Left lung (tissue), 14 donors: ENCODE measurements at places on chromosomes 11 and 22.

GRCh38 chr11:4436411-4436810, 12.7 kb upstream of the OR52K2 start:
- no peak for DNase-seq

DNA sequence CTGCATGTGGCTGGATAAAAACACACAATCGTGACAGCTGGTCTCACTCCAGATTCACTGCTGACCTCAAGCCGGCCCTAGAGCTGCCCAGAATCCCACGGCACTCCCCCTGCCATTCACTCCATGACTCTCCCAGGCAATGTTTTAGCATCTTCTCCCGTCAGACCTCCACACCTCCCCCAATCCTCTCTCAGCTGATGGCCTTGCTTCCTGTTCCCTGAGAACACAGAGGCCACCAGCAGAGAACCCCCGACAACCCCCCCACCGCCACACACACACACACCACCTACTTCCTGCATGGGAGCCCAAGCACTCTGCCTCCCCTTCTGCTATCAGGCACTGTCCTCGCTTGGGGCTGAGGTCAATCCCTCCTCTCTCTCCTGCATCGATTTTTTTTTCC, 9.3 kb downstream of the TNKS1BP1 start:
- no peak for DNase-seq

- DNase-seq: no peak
Observed at GRCh38 chr22:30452861-30453260, 19.0 kb downstream of the SEC14L3 start.

- DNase-seq: no peak
Observed at GRCh38 chr22:38564669-38565068, 5.3 kb downstream of the DMC1 start.

- DNase-seq: no peak
Observed at GRCh38 chr11:9973921-9974320, 310.0 kb downstream of the SWAP70 start.

DNA sequence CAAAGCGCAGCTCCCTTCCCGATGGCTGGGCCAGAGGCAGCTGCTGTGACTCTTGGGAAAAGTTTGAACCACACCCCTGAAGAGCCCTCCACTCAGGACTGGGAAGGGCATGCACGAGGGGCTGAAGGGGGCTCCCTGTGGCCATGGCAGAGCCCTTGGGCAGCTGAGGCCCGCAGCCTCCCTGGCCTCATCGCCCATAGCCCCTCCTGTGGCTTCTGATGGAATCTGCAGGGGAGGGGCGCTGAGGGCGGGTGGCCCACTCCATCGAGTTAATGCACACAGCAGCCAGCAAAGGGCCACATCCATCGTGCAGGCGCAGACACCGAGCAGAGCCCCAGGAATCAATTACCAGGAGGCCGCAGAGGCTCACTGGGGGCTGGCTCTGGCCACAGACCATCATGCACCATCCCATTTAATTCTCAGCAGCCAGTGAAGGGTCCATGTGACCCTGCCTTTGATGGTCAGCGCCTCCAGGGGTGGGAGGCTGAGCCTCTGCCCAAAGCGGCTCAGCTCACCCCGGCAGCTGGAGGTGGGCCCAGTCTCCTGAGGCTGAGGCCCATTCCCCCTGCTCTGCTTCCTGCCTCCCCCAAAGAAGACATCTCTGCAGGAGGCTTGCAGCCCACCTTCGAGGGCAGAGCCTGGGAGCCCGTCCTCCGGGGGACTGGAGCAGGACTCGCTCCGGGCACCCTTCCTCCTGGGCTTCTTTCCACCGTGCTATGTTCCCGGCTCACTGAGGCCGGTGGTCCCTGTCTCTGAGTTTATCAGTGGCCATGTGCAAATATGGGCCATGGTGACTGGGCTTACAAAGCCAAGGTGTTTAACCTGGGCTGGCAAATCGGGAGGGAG, 1410.2 kb downstream of the BRD1 start:
- no peak for DNase-seq

GRCh38 chr11:121578251-121578976, 125.6 kb upstream of the SORL1-AS1 start:
- DNase-seq: no peak

GRCh38 chr11:116736763-116737162, 36.0 kb downstream of the BUD13 start:
- no peak for DNase-seq

- peak; percentile 37 for DNase-seq
Observed at GRCh38 chr22:50323900-50324299, 2.9 kb downstream of the DENND6B start.

GRCh38 chr11:850775-851763, 8.4 kb downstream of the TSPAN4 start:
- no peak for DNase-seq

DNA sequence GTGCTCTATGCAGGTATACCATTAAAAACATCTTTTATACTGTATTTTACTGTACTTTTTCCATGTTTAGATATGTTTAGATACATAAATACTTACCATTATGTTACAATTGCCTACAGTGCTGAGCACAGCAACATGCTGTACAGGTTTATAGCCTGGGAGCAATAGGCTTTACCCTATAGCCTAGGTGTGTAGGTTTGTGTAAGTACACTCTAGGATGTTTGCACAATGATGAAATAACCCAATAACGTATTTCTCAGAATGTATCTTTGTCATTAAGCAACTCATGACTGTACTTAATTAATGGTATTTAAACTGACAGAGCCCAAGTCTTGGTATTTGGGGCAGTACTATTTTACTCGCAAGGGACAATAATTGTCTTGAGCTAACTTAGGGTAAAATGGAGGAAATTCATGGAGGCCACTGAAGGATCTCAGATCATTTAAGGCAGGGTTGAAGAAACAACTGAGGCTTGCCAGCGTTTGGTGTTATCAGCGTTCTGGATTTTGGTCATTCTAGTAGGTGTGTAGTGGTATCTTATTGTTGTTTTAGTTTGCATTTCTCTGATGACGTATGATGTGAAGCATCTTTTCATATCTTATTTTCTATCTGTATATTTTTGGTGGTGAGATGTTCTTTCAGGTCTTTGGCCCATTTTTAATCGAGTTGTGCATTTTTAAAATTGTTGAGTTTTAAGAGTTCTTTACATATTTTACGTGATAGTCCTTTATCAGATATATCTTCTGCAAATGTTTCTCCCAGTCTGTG, 42.4 kb downstream of the ADAMTS15 start:
- no peak for DNase-seq

DNA sequence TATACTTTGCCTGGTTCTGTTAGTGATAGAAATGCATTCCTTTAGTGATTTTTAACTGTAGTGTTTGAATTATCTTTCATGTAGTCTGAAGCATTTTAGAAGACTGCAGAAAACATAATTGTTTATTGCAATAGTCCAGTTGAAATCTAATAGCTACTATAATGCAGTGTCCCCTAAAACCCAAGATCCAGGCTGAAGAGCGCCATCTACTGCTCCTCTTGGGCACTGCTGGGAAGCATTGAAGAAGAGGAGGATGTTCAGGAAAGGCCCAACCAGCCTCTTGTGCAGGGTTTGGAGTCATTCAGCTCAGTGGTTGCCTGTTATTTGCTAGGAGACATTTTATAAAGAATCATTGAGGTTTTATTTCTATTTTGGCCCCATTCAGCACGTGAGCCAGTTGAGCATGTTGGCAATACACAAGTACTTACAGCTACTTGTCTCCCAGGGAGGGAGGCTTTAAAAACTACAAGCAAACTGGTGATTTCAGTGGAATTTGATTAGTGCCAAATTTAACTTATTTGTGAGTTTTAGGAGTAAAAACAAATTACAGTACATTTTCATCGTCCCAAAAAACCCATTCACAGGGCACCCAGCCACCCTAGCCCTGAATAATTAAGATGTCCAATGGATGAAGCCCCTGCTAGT, 74.9 kb upstream of the HORMAD2 start:
- peak; percentile 66 for DNase-seq

DNA sequence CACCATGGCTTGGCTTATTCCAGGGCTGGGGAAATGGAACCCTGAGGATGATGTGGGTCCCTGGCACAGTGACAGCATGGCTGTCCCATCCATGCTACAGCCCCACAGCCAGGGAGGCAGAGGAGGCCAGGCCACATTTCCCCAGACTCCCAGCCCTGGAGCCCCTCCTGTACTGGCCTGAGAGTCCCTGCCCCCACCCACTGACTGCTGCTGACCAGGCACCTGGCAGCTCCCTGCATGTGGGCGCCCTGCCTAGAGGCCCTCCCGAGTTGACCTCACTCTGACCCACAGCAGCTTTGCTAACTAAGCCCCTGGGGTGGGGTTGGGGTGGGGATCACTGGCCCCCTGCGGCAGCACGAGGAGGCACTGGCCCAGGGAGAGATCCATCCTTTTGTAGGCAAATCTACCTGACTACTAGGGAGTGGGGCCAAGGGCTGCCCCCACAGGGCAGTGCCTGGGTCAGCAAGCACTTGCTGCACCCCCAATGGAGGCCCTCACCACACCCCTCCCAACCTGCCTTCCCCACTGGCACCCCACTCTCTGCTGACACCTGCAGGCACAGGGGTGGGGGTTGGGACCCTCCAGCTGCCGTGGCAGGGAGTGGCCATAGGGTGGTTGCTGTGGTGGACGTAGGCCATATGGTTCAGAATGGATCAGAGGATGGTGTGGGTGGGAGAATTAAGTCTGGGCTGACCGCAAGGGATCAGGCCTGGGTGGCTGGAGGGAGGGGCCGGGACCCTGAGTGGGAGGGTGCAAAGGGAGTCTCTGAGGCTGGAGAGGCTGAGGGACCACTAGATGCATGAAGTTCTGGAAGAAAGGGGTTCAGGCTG, 17.4 kb downstream of the ARVCF start:
- no peak for DNase-seq

DNA sequence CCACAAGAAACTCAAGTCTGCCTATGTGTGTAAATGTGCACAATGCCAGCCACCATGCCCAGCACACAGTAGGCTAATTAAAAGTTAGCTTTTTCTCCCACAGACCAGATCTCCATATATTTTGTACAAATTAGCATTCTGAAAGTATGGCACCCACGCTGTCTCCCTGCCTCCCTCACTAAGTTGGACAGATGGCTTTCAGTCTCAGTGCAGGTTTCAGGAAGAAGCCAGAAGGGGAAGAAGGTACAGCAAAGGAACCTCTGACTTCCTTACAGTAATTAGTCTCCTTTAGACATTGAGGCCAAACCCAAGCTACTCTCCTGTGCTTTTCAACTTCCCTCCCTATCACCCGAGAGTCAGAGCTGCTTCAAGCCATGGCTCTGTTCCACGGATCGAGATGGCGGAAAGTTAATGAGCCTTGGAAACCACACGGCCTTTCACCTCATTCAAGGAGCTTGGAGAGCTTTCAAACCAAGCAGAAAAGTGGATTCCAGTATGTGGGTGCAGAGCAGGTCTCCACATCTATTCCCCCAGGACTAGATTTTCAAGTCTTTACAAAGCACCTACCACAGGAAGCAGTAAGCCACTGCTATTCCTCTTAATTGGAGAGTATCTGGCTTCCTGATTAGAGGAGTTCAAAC, 221.1 kb upstream of the NARS2 start:
- no peak for DNase-seq

GRCh38 chr11:75689863-75690609, 21.2 kb upstream of the MAP6 start:
- no peak for DNase-seq

DNA sequence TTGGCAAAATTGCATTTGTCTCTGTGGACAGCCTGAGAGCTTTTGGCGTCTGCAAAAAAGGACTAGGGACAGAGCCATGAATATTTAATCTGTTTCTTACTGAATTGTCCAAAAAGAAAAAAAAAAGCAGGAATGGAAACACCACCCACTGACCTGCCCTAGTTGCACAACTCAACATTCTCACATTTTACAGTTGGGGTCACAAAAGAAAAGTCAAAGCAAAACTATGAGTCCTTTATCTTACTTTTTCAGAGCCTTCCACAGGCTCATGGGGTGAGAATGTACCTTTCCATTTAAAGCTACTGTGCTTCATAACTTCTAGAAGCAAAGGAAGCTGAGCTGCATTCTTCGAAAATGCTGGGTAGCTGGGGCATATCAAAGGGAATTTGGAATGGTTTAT, 225.7 kb downstream of the FAM76B start:
- no peak for DNase-seq

DNA sequence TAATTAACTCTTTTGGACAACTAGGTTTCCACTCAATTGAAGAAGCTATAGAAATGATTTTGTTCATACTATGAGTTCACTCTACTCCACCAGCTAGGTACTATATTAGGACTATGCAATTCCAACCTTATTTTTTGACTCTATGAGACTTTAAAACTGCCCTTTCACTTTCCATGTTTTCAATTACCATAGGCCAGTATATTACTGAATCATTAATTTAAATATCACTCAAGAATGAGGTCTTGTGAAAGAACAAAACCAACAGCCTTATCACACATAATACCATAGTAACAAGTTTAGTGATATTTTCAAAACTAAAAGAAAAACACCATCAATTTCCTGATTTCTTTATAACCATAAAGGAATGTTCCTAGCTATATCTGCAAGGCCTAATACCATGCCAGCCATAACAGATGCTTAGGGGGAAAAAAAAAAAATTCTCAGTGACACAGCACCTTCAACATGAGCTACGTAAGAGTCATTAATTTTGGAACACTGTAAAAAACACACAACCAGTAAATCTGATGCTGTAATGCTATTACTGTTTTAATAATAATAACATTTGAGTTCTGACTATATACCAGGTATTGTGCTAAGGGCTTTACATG, 6.1 kb downstream of the DCUN1D5 start:
- no peak for DNase-seq

- no peak for DNase-seq
Observed at GRCh38 chr11:32137869-32138268, 47.0 kb downstream of the RCN1 start.

GRCh38 chr22:21839765-21840140, 27.7 kb downstream of the MAPK1 start:
- no peak for DNase-seq

GRCh38 chr11:86816251-86816726, 15.9 kb downstream of the PRSS23 start:
- DNase-seq: no peak

DNA sequence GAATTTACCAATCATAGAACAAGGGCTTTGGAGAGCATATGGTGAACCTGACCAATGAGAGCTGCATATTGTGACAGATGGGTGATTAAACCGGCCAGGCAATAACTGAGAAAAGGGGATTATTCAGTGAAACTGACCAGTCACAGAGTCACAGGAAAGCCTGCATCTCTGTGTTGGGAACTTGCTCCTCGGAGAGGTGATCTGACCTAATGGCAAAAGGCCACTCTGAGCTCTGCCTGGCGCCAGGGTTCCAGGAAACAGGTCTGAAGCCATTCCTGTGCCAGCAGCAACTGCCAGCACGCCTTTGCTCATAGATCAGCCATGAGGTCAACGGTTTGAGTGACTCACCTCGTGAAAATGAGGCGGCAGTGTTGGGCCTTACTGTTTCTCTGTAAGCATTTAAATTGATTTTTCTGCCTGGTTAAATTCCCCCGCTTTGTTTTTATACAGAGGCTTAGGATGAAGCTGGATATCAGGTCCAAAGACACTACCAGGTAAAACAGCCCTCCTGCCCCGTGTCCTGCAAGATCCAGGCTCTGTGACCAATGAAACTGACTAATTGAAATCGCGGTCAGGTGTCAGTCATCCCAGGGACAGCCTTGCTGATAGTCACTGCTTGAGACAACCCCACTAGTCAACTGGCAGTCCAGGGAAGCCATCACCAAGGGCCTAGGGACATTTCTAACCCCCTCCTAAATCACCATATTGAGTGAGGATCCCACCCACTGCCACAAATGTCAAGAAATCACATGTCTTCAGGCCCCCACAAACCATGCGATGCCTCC, 35.8 kb upstream of the MYOD1 start:
- DNase-seq: no peak
